ENCODE measurements at places on chromosomes 13 and 19.

DNA sequence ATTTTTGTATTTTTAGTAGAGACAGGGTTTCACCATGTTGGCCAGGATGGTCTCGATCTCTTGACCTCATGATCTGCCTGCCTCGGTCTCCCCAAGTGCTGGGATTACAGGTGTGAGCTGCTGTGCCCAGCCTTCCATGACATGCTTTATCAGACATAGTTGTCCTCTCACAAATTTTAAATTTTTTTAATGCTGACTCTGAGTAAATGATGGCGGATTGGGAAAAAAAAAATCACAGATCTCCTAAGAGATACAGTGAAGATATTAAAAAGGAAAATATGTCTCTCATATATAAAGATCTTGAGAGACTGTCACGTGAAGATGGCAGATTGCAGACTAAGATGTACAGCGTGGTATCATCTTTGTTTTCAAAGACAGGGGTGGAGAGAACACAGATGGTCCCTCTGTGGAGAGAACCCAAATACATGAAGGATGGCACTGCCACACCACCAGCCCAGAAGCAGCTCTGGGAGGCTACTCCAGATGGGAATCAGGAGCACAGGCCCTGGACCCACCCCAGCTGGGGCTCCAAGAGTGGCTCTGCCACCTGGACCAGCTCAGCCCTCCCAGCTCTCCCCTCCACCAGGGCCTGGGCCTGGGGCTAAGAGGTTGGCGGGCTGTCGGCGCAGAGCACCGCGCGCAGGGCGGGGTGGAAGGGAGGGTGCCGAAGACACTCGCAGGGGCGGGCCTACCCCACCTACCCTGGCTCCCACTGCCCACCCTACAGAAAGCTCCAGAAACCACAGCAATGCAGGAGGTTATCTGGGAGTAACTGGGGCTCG lies 20.0 kb upstream of the CCNP start:
- no peak for DNase-seq

DNA sequence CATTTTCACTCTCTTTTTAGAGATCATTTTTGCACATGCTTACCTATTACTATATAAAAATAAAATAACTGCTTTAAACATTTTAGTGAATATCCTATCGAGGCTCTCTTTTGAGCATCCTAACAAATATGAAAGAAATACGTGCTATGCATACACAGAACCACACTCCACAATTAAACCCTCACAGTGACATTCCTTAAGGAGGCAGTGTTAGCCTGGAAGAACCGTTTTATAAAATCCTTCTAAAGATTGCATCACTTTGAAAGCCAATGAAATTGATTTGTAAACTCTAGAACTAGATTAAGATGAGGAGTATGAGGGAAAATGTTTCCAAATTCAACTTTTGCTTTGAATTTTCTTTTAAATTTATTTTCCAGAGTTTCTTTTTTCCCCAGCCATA lies 11.1 kb upstream of the ENOX1 start:
- DNase-seq = no peak

DNA sequence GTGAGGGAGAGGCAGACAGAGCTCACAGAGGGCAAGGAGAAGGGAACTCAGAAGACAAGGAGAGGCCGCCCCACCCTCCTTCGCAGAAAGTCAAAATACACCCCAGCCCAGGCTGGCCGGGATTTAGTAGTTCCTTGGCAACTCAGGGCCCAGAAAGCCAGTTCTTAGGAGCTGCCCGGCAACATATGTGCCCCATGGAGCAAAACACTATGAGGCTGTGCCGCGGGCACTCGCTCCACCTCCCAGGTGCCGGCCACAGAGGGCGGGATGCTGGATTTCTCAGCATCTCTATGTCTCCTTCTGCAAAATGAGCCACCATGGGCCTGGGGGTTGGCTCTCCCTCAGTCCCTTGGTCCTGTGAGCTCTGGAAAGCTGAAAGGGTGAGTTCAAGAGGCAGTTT lies 93.8 kb upstream of the CACNA1A start:
- DNase-seq = no peak

DNA sequence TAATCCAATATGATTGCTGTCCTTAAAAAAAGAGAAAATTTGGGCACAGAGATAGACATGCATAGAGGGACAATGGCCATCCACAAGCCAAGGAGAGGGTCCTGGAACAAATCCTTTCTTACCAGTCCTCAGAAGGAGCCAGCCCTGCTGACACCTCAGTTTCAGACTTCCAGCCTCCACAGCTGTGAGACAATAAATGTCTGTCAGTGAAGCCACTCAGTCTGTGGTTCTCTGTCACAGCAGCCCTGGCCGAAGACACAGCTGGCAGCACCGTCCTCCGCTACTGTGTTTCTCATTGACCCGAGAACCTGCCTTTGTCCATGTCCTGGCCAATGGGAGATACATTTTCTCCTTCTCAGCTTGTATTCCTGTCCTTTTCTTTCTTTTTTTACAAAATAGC lies 207.9 kb downstream of the TM9SF2 start:
- no peak for DNase-seq
